ENCODE measurements at places on chromosomes 11 and 22.

GRCh38 chr11:19432370-19433061 is 191.8 kb upstream of the E2F8 start:
- no peak for DNase-seq

DNA sequence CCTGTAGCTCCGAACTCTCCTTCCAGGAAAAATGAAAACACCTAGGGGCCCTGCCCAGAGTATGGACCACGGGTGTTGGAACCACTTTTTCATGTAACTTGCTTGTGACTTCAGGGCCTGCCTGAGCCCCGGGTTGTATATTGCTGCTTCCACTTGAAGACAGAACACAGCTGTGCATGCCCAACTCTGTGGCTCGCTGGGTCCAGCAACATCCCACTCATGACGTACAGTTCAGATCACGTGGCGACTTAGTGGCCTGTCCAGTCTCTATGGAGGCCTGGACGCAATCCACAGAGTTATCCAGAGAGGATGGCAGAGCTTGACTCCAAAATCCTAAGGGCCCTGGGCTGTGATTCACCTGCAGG is 6.8 kb downstream of the C11orf21 start:
- DNase-seq = no peak

DNA sequence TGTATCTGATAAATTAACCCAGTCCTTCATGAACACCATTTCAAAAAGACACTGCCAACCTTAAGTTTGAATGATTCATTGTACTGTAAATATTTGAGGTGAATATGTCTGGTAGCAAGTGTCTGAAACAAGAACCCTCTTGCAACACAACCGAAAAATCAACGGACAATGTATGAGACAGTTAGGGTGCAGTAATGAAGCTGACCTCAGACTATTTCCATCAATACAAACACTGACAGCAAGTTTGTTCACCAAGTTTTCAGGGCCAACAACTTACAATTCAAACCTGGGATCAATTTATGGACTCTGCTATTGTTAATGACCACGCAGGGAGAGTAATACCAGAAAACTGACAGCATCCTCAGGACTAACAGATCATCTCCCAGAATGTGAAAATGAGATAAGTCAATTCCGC is 126.3 kb downstream of the CADM1 start:
- DNase-seq = no peak

GRCh38 chr22:39543095-39543494 is 10.5 kb upstream of the RPS19BP1 start:
- no peak for DNase-seq

DNA sequence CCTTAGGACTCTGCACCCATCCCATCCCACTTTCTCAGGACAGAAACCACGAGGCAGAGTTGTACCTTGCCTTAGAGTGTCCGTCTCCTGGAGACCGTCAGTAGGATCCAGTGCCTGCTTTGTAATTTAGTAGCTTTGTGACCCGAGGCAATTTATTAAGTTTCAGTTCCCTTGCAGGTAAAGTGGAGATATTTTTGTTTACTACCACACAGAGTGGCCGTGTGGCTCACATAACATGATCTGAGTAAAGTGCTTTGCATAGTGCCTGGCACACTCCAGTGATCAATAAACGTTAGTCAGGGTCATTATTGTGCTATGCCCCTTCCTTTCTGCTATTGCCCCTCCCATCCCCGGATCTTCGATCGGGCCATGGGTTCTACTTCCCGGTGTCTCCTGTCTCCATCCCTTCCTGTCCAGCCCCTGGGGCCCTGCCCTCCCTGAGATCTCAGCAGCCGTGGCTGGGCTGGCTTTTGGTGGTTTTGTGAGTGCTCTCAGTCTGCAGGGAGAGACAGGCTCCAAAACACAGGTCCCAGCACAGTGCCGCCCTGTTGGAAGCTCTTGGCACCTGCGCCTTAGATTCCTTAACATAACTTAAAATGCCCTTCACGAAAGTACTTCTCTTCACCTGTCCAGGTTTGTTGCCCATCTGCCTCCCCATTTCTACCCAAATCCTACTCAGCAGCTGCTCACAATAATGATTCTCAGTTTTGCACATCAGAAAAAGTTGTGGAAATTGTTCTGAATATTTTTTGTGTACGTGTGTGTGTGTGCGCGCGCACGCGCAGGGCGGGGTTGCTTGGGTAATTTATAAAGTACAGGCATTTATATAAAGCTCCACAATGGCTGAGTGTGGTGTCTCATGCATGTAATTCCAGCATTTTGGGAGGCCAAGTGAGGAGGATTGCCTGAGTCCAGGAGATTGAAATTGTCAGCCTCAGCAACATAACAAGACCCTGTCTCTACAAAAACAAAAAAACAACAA is 753.7 kb downstream of the NTM start:
- no peak for DNase-seq

GRCh38 chr11:81963018-81963417 is 770.6 kb downstream of the FAM181B start:
- no peak for DNase-seq

- no peak for DNase-seq
Observed at GRCh38 chr11:110319501-110319900, 23.1 kb upstream of the RDX start.

DNA sequence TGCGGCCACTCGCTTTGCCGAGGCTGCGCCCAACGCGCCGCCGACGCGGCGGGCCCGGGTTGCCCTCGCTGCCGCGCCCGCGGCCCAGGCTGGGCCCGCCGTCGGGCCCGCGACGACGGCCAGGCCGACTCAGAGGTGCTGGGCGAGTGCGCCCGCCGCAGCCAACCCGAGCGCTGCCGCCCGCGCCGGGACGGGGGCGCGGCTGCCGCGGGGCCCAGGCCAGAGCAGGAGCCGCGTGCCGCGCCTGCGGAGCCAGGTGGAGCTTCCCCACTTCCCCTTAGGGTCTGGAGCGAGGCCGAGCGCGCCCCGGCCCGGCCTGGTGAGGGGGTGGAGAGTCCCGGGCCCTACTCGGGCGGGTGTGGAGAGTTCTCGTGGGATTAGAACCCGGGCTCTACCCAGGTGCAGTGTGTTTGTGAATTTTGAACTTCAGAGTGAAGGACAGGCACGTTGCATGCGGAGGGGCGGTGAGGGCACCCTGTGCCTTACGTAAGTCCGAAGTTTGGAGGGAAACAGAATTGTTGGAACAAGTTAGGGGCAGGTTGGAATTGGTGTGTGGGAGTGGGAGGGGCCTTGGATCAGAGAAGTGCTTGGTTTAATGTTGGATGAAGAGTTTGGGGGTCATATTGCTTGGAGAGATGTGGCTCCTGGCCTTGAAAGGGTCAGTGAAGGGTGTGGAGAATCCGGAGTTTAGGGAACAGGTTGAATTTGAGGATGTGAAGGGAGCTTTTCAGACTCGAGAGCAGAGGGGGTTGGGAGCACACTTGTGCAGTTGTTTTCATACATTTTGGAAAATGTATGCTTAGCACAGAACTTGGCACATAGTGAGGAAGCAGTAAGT is 697 bp downstream of the RNF169 start:
- peak; percentile 29 for DNase-seq

- no peak for DNase-seq
Observed at GRCh38 chr11:61327669-61328071, 5.2 kb downstream of the DDB1 start.

DNA sequence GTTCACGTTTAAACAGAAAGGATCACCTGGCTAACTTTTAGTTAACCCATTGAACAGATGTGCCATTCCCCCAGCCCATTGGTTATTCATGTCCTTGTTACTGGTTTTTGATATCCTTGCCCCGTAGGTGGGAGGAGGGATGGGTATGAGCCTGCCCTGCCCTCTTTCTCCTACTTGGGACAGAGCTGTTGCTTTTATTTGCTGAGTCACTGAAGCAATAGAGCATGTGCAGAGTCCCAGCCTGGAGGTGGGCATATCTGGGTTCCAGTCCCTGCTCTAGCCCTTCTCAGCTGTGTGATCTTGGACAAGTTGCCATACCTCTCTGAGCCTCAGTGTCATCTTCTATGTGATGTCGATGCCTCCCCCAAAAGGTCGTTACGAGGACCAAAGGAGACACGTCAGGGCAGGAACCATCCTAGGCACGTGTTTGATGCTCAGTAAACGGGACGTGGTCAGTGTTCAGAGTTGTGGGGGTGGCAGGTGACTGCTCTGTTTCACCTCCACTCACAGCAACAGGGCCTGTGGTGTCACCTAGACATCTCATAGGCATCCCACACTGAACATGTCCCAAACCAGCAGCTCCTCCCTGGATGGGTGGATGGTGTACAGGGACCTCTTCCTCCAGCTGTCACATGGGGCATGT is 61.0 kb downstream of the BMAL1 start:
- no peak for DNase-seq

- DNase-seq = peak; percentile 65
Observed at GRCh38 chr22:19419464-19420178, 11.9 kb downstream of the HIRA start.

GRCh38 chr11:133388975-133389568 is 143.2 kb downstream of the OPCML start:
- no peak for DNase-seq

GRCh38 chr22:38081941-38082828 is 1.8 kb downstream of the SLC16A8 start:
- DNase-seq = no peak

- DNase-seq = no peak
Observed at GRCh38 chr22:39344046-39344390, 5.8 kb upstream of the SYNGR1 start.

DNA sequence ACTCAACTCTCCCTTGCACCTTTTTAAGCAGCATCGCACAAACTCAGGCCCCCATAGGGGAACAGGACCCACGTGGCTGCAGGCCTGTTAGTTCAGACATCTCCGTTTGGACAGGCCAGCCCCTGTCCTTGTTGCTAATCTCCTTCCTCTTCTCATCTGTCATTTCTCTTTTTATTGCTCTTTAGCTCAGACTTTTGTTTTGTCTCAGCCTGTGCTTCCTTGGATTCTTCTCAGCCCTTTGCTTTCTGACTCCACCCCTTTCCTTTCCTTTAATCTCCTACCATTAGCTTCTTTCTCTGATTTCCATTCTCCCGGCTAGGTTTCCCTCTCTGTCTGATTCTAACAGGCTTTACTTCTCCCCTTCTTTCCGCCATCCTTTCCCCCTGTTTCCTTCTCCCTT is 68.7 kb downstream of the SCN3B start:
- no peak for DNase-seq

GRCh38 chr22:18121506-18121905 is 10.9 kb downstream of the TUBA8 start:
- DNase-seq = no peak

DNA sequence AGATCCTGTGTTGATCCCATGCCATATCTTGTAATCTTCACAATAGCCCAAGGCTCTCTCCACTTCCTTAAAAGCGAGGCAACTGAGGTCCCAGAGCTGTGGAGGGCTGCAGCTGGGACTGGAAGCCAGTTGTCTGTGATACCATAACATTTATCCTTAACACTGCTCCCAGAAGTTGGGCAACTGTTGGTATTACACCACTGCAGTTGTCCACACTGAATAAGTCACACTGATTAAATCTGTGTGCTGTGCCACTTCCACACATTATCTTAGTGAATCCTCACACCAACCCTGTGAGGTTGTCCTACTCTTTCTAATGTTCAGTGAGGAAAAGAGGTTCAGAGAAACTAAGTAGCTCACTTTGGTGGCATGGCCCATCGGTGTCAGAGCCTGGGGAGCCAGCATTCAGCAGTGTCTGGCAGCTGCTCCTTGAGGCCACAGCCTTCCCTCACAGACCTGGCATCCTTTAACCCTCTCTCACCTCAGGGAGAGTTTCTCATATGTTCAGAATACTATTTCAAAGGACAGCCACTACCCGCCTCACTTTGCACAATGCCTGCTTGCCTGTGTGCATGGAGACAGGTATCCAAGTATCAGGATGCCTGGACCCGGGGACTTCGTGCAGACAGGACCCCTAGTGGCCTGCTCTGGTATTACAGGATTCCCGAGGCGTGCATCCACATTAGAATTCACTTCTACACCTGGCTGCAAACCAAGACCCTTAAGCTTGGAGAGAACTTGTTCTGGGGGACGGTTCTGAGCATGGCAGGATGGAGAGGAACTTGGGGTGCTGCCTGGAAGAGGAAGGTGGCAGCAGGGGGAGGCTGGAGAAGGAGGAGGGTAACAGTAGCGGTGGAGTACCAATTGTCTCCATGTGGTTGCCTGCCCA is 221.9 kb upstream of the TBCEL start:
- no peak for DNase-seq

GRCh38 chr11:72685560-72686480 is 11.6 kb upstream of the PDE2A start:
- DNase-seq = no peak

DNA sequence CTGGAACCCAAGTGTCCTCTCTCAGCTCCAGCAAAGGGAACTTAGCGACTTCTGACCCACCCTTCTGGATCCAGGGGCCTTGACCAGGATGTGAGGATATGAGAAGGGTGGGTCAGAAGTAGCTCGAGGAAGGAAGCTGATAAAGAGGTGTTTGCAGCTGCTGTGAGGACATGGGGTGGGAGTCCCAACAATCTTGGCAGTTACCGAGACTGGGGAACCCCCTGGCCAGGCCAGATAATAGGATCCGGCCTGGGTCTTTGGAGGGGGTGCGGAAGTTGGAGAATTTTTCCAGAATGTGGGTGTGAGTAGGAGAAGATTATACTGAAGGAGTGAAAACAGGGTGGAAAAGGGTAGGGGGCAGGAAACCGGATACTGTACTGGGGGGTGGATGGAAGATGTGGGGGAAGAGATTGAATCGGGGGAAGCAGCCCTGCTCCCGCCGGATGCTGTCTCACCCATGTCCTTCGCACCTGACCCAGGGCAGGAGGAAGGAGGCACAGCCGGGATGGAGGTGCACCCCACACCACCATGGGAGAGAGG is 2.8 kb upstream of the MCAM start:
- no peak for DNase-seq

DNA sequence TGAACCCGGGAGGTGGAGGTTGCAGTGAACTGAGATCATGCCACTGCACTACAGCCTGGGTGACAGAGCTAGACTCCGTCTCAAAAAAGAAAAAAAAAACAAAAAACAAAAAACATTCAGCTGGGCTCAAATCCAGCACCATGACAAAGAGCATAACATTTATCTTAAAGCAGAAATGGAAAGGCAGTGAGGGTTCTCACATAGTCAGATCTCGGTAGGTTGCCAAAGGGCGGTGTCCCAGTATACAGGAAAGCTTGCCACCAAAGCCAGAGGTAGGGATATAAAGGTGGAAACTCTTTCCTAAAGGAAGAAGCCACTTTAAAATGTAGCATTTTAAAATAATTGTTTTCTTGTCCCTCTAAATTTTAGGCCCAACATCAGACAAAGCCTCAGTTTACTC is 22.4 kb upstream of the CAPRIN1 start:
- DNase-seq = no peak

- no peak for DNase-seq
Observed at GRCh38 chr11:10236840-10237239, 57.2 kb downstream of the SBF2 start.
